Coronary artery (tissue), 2 donors: ENCODE measurements at places on chromosomes 4 and X.

DNA sequence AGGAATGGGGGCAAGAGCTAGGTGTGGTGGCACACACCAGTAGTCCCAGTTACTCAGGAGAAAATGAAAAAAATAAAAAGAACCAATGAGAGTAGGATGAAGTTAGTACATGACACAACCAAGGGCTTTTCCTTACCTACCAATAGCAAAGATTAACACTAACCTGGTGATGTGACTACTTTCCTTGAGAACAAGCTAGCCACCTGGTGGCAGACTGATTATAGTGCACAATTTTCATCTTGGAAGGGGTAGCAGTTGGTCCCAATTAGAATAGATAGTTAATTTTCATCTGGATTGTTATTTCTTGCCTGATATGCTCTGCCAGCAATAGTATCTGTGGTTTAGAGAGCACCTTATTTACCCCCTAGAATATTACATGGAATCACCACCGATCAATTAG lies 1216.8 kb upstream of the PABPC4L start:
- no peak for DNase-seq

- no peak for DNase-seq
These were observed 137.1 kb downstream of the RELL1 start for GRCh38 chr4:37549041-37549440.

- no peak for DNase-seq
These were observed 34.9 kb downstream of the BMP3 start for GRCh38 chr4:81065446-81065845.

GRCh38 chrX:20235755-20236154 lies 31.0 kb downstream of the RPS6KA3 start:
- DNase-seq = no peak

DNA sequence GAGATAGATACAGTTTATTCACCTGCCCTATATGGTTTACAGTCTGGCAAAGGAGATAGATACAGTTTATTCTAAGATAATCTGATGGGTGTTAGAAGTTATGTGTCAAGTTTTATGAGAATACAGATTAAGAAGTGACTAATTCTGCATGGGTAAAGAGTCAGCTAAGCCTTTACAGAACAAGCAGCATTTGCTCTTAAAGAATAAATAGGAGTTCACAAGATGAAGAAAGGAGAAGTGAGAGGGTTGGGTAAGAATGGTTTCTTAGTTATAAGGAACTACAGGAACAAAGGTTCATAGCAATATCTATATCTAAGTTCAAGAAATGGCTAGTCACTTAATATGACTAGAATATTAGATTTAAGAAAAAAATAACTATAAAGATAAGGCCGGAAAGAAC lies 47.6 kb downstream of the THOC2 start:
- DNase-seq = no peak

GRCh38 chrX:53713987-53714579 lies 27.6 kb upstream of the HUWE1 start:
- no peak for DNase-seq

DNA sequence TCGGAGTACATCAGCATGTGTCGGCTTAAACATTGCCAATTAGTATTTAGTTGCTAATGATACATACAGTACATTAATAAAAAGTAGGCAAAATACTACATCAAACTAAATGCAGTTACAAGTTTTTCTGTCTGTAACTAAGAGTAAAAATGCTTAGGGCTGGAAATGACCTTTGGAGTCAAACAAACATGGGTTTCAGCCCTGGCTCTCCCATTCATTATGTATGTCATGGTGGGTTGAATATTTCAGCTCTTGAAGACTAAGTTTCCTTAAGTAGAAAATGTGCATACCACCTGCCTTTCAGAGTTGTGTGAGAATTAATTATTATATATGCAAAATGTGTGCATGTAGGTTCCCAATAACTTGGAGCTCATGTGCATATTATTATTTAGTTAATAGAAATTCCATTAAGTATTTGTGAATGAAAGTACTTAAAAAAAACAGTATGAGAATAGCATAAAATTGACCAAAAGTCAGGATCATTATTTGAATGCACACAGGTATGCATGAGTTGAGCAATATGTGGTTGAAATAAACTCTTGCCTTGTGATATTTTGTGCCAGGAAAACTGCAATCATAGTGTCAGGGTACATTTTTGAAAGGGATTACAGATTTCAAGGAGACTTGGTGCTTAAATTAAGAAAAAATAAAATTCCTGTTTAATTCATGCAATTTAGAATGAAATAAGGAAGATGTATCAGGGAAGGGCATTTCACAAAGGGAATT lies 2048.7 kb downstream of the PCDH7 start:
- no peak for DNase-seq

GRCh38 chr4:118759481-118759880 lies 74.3 kb downstream of the METTL14 start:
- no peak for DNase-seq

DNA sequence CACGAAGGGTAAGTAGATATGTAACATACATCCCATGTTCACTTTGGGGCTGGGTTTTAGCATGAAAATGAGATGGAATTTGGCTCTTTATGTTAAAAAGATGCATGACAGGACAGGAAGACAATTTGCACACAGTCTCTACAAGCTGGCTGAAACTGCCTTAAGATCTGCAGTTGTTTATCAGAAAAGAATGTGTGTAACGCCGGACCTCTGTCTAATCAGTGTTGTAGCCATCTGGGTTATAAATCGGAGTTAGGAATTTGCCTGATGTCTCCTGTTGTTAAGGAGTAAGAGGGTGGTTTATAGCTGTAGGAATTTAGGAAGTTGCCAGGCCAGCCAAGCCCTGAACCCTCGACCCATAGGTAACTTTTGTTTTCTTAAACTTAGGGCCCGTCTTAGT lies 562.9 kb upstream of the FAT1 start:
- no peak for DNase-seq

GRCh38 chr4:174616661-174617060 lies 94.4 kb upstream of the HPGD start:
- no peak for DNase-seq

DNA sequence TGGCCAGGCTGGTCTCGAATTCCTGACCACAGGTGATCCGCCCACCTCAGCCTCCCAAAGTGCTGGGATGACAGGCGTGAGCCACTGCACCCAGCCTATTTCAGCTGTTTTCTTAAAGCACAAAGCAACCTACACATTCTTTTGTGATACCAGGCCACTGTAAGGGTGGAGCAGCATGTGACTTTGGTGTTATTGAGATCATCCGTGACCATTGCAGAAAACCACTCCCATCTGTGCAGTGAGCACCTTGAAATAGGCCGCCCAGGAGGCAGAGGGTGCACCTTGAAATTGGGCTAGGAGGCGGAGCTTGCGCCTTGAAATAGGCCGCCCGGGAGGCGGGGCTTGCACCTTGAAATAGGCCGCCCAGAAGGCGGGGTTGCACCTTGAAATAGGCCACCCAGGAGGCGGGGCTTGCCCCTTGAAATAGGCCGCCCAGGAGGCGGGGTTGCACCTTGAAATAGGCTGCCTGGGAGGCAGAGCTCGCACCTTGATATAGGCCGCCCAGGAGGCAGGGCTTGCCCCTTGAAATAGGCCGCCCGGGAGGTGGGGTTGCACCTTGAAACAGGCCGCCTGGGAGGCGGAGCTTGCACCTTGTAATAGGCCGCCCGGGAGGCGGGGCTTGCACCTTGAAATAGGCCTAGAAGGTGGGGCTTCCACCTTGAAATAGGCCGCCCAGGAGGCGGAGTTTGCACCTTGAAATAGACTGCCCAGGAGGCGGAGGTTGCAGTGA lies 9.0 kb upstream of the SLC25A6 start:
- no peak for DNase-seq

GRCh38 chrX:81110286-81110685 lies 91.4 kb downstream of the HMGN5 start:
- DNase-seq = no peak
